ENCODE measurements at places on chromosomes 4 and X.

DNA sequence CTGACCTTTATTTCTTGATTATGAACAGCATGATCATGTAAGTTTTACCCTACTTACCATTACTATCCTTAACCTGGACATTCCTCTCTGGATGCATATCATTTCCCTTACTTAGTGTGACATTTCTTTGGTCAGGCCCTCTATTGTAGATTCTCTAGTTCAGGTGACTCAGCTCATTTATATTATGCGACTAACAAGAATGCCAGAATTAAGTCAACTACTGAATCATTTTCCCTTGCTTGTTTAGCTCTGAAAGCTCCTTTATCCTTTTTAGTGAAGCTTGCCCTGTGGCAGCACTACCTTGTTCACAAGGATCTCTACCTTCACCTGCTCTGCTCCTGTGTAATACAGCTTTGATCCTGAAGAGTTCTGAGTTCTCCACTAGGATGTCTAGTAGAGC lies 15.1 kb upstream of the UGT2B17 start:
- no peak for DNase-seq

- peak; percentile 72 for DNase-seq
These were observed 825 bp upstream of the RASGEF1B start for GRCh38 chr4:81472281-81473182.

- DNase-seq, result no peak
These were observed 687.2 kb upstream of the AADAT start for GRCh38 chr4:170776983-170777382.

DNA sequence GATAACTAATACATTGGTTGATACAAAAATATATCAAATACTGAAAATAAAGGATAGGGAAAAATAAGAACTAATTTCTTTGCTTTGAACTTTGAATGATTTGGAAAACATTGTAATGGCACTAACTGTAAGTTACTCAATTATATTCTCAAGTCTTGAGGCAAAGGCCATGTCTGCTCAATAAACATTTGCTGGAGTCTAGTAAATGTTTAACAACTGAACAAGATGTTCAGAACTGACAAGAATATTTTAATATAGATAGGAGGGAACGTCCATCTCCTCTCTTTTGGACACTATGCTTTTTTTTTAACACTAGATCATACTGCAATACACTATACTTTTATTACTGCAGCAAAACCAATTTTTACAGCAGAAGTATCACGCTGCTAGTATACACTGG lies 76.2 kb downstream of the PRSS12 start:
- DNase-seq, result no peak

DNA sequence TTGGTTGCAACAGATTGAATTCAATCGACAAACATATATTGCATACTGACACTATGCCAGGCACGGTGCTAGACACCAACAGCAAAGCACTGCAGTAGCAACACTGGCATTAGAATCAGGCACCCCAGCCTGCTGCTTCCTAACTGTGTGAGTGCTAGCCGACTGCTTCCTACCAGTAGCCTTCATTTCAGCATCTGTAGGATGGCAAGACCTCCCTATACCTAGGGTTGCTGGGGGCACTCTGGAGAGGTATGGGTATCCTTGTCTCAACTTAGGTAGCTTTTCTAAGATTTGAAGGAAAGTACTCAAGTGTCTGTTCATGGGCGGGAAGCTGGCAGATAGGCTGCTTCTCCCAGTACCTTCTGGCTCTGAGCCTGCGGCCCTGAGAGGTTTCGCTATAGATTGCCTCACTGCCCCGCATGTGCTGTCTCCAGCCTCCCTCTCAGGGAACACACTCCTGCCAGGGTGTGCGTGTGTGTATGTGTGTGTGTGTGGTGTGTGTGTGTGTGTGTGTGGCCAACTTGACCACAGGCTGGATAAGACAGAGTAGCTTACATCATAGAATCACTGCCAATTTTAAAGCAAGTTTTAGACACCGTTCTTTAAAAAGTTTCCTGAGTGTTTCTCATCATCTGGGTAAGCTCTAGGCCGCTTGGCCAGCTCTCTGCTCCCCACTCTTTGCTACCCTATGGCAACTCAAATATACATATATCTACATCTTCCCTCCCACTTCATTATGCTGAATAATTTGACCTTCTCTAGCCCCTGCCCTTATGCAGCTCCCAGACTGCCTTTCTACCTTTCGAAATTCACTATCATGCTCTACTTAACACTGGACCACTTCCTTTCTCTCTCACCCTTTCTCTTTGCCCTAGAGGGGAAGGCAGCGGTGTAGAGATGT lies 97.0 kb upstream of the PJA1 start:
- DNase-seq, result no peak

GRCh38 chrX:11531226-11531625 lies 134.5 kb downstream of the ARHGAP6 start:
- no peak for DNase-seq

- DNase-seq, result no peak
These were observed 256.8 kb upstream of the CXXC4 start for GRCh38 chr4:104751468-104751867.

- DNase-seq, result no peak
These were observed 71.3 kb upstream of the ANXA3 start for GRCh38 chr4:78480286-78480685.

- DNase-seq, result peak; percentile 9
These were observed 2.3 kb upstream of the PPP2R3B start for GRCh38 chrX:389021-389441.

- no peak for DNase-seq
These were observed 645.9 kb upstream of the INTU start for GRCh38 chr4:126986828-126987227.

DNA sequence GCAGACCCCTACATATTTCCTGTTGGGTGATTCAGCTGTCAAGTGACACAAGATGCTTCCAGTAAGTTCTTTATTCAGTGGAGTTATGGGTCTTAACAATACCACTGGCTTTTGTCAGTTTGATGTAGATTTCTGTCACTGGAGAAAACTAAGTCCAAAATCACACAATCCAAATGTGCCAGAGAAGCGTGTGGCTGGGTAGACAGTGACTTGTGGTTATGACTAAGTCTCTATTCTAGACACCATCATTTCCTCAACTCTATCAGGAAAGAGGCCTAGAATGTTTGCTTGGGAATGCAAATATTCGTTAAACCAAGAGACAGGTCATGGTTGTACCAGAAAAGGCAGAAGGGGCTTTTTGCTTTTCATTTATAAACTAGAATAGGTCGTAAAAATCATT lies 54.4 kb upstream of the HS3ST1 start:
- no peak for DNase-seq

DNA sequence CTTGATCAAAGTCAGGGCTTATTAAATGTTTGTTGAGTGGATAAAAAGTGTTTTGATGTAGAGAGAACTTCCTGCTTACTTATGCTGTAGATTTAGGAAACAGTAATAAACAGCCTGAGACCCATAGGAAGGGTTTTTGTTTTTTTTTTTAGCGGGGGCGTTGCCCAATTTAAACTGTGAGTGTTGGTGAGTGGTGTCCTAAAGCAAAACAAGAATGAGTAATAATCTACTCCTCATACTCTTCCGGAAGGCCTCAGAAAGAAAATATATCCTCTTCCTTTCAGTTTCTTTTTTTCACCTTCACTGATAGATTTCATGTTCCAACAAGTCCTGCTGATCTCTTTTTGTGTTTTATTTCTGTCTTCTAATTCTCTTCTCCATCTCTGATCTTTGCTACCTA lies 104.4 kb upstream of the SCML1 start:
- DNase-seq, result no peak

- DNase-seq, result no peak
These were observed 47.1 kb upstream of the THOC2 start for GRCh38 chrX:123779908-123780396.

DNA sequence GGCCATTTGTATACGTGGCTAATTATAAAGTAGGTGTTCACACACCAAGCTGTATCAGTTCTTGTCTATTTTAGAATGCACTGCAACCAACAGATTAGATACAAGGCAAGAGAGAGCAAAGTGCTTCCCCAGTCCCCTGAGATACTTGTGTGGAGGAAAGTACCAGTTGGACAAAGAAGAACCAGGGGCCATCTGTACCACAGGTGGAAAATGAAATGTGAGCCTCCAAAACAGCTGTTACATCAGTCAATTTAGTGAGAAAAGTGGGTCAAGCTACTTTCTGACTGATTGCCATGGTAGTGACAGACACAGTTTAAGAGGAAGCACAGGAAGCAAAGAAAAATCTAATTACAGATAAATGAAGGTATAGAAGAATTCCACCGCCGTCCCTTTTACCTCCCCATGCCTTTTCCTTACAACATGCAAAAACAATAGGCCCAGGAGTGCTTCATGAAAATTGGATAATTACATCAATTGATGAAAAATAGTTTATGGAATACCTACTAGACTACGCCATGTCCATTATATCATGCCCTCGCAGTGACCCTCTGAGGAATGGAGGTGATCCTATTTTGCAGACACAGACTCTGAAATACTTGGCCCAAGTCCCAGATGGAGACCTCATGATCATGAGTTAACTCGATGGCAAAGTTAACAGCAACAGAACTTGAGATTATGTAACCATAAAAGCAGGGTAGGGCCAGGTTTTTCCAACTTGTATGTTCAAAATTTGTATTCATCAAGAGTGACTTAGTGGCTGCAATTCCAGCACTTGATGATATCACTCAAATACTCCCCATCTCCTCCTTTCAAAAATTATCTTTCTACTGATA lies 15.8 kb downstream of the SMPX start:
- DNase-seq, result no peak

DNA sequence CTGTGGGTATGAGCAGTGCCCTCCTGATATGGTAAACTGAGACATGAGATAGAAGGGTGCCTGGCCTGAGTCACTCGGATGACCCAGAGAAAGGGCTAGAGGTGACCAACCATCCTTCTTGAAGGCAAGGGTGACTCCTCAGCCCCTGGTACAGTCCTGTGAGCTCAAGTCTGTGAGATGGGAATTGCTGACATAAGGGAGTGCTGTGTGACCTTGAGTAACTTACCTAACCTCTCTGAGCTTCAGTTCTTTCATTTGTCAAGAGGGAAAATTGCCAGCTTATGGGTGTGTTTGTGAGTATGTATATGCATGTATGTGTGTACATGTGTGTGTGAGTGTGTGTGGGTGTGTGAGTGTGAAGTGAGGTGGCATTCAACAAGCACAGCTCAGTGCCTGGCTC lies 210.4 kb upstream of the PSAPL1 start:
- DNase-seq, result no peak

DNA sequence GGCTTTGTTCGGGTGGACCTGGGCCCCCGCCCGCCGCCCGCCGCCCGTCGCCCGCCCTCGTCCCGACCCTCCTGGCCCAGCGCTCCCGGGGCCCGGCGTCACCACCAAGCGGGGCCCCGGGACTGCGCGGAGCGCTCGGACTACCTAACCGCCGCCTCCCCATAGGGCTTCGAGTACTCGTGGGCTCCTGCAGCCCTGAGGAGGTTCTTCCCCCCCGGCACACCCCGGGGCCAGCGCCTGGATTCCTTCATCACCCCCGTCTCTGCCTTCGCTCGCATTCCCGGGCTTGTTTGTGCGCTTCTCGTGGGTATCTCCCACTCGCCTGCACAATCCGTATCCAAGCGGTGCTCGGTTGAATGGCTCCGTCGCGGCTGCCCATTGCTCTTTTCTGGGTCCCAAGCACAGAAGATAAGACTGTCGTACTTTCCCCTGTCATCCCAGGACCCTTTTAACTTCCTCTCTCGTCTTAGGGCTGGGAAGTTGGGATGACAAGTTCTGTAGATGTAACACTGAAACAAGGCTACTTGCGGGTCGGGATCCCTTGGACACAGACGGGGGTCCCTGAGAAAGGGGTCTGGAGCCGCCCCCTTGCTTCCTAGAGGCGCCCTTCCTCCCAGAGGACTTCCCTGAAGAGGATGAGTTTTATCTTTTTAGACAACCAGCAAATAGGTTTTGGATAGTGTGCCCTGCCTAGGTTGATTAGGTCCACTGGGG lies 565 bp downstream of the MOB1B start:
- DNase-seq, result peak; percentile 29

DNA sequence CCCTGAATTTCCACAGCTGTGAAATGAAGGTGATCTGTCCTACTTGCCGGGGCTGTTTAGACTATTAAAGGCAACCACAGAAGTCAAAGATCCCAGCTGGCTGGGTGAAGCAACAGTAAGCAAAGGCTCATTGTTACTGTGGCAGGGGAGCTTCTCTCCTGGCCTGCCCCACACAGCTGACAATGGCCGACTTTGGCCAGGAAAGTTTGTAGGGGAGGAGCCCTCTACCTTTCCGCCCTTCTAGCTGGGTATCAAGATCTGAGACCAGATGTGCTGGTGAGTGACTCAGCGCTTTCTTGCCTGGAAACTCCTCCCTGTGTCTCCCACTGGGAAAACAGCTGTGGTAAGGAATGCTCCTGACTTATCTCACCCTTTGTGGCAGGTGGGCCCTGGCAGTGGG lies 21.1 kb downstream of the RASSF6 start:
- no peak for DNase-seq

GRCh38 chr4:52843958-52844357 lies 18.2 kb upstream of the RASL11B start:
- DNase-seq, result no peak

GRCh38 chrX:153600032-153600373 lies 1.1 kb upstream of the CCNQ start:
- no peak for DNase-seq

- no peak for DNase-seq
These were observed 31.5 kb upstream of the HDAC8 start for GRCh38 chrX:72604112-72604511.

DNA sequence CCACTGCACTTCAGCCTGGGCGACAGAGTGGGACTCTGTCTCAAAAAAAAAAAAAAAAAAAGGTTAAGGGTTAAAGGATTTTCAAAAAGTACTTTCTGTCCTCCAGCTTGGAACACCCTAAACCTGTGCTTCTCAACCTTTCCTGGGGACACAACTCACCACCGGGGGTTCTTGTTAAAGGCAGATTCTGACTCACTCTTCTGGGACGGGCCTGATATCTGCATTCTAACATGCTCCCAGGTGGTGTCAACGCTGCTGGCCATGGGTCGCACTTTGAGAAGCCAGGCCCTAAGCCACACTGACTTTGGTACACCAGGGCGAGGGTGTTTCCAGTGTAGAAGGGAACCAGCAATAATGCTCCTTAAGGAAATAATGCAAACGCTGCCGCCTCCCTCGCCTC lies 46.1 kb downstream of the AFAP1 start:
- no peak for DNase-seq

DNA sequence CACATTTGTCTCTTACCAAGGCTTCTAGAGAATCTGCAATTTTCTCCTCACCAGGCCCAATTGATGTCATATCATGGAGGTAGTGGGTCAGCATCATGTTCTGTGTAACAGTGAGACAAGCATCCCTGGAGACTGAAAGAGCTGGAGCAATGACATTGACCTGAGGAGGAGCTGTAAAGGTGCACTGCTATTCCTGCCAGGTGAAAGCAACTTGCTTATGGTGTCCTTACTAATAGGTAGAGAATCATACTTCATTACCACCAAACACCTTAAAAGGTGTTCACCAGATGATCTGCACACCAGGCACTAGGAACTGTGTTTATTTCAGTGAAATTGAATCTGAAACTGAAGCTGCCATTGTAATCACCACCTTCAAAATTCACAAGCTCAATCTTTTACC lies 188.7 kb downstream of the AFAP1 start:
- DNase-seq, result no peak

GRCh38 chr4:42596918-42597317 lies 60.0 kb downstream of the ATP8A1 start:
- DNase-seq, result no peak

GRCh38 chr4:36053930-36054329 lies 190.4 kb downstream of the ARAP2 start:
- no peak for DNase-seq

Data from C1 segment of cervical spinal cord (tissue), 14 donors.